Fibroblast of lung (primary cell): ENCODE measurements at places on chromosomes 13 and 19. TPM values are rescaled to one million over a fixed set of nuclear protein-coding genes. Genes with fewer than 3 reads are reported as not detected.

NRTN gene
- 0.50 and 0.51 TPM in 2 replicates for total RNA-seq

ZNF816 gene
- 10.1 and 10.3 TPM in 2 replicates for total RNA-seq

PRTN3 gene
- not detected in 2 replicates for total RNA-seq

KASH5 gene
- not detected in 2 replicates for total RNA-seq

ADGRE3 gene
- not detected in 2 replicates for total RNA-seq

SH2D3A gene
- total RNA-seq, result not detected in 2 replicates

OR1M1 gene
- not detected in 2 replicates for total RNA-seq
